ENCODE measurements at places on chromosomes 5 and 9. TPM values are rescaled to one million over a fixed set of nuclear protein-coding genes. Genes with fewer than 3 reads are reported as not detected.

ANXA2R gene
- total RNA-seq, result 10.5 TPM

IRX2 gene
- 0.98 TPM for total RNA-seq

GNAQ gene
- 42.2 TPM for total RNA-seq

TICAM2 gene
- 0.43 TPM for total RNA-seq

BASP1 gene
- 1.2 TPM for total RNA-seq

FOXD4L4 gene
- total RNA-seq, result 0.09 TPM

KIF12 gene
- total RNA-seq, result not detected

GRHPR gene
- 92.7 TPM for total RNA-seq

SH3TC2 gene
- 21.3 TPM for total RNA-seq

TEX48 gene
- not detected for total RNA-seq

RAB24 gene
- 14.0 TPM for total RNA-seq

SIT1 gene
- total RNA-seq, result not detected

ARHGEF37 gene
- total RNA-seq, result 12.2 TPM

SLC6A18 gene
- total RNA-seq, result not detected

CKS2 gene
- 39.2 TPM for total RNA-seq

CLIC3 gene
- total RNA-seq, result not detected

PTGES gene
- total RNA-seq, result 0.65 TPM

TRIP13 gene
- total RNA-seq, result 4.3 TPM

FKTN gene
- total RNA-seq, result 7.2 TPM

CDX1 gene
- under 0.01 TPM for total RNA-seq

GARIN3 gene
- not detected for total RNA-seq

PIP5KL1 gene
- 1.7 TPM for total RNA-seq

TAF11L13 gene
- not detected for total RNA-seq

ITGA2 gene
- total RNA-seq, result 73.1 TPM

GLDC gene
- 4.3 TPM for total RNA-seq

TTLL11 gene
- total RNA-seq, result 2.7 TPM

C5orf24 gene
- 52.7 TPM for total RNA-seq

SLC34A1 gene
- not detected for total RNA-seq

PRR16 gene
- 0.11 TPM for total RNA-seq

IFT74 gene
- total RNA-seq, result 5.4 TPM

KCNT1 gene
- total RNA-seq, result not detected

FOXD4 gene
- 0.17 TPM for total RNA-seq

GPRIN1 gene
- 3.9 TPM for total RNA-seq

BTNL8 gene
- total RNA-seq, result 0.09 TPM

FAM151B gene
- total RNA-seq, result 2.6 TPM

TRIM36 gene
- 0.26 TPM for total RNA-seq
